ENCODE measurements at places on chromosomes 1 and 21.

GRCh38 chr1:156114919-156115513, 505 bp downstream of the LMNA start:
- no peak for DNase-seq

DNA sequence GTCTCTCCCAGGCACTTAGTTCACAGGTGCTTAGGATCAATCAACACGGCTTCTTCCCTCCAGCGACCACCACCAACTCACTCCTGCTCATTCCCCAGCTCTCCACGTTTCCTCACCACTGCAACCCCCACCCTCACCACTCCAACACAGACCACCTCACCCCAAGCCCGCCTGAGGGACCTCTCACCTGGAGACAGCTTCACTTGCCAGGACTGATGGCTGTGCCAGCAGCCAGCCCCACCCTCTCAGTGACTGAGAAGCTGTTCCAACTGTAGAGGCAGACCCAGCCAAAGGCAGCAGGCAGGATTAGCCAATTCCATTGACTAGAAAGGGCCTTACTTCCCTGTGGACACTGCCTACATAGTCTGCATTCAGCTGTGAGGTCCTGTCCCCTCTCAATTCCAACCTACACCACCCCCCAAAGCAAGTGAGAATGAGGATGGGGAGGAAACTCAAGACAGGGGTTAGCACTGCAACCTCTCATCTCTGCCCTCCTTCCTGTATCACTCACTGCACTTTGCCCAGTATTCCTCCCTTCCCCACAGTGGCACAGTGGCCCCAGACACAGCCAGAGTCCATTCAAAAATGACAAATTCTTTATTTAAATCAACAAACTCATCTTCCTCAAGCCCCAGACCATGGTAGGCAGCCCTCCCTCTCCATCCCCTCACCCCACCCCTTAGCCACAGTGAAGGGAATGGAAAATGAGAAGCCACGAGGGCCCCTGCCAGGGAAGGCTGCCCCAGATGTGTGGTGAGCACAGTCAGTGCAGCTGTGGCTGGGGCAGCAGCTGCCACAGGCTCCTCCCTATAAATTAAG, 7.6 kb downstream of the TAGLN2 start:
- DNase-seq = no peak

DNA sequence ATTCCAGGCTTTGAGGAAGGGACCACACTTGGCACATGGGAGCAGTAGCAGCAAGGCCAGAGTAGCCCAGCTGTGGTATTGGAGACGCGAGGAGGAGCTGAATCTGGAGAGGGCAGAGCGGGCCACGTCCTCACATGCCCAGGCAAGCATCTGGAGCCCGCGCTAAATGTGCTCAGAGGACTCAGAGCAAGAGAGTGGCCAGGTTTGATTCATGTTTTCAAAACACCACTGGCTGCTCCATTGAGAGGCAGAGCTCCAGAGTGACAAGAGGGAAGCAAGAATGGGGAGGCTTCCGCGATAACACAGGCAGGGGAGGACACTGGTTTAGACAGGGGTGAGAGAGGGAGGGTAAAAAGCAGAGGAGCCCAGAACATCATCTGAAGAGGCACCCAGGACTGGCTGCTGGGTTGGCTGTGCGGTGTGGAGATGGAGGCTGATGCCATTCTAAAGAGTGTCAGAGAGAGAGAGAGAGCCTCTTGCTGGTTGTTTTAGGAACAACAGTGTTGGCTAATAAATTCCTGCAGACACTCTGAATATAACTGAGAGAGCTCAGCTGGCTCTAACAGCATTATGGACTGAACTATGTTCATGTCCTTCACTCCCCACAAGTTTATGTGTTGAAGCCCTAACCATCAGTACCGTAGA, 32.3 kb downstream of the RCAN1 start:
- no peak for DNase-seq

DNA sequence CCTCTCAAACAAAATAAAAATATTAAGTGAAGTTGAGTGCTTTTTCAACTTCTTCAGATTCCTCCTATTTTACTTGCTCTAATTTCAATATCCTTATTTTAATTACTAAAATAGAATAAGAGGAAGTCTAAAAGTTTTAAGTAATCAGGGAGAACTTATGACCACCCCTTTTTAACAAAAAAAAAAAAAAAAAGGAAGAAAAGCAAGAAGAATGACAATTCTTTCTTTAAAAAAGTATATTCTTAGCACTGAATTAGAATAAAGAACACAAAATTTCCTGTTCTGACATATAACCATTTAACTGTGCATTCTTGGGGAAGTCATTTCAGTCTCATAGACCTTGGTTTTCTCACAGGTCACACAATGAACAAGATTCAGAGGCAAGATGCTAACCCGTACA, 46.8 kb downstream of the SAMSN1 start:
- DNase-seq = no peak

GRCh38 chr1:55214212-55214933, 791 bp downstream of the USP24 start:
- peak; percentile 16 for DNase-seq

- DNase-seq = no peak
These were observed 2.8 kb upstream of the TARBP1 start for GRCh38 chr1:234481771-234482170.

All from effector memory CD4-positive, alpha-beta T cell (primary cell).